Activated effector memory CD4-positive, alpha-beta T cell treated with Interleukin-2 at 50 U/mL for 16 hours (primary cell): ENCODE measurements at places on chromosomes 2 and 18.
A peak's percentile ranks its signal among the peaks of the same experiment; 100 is the strongest.

- no peak for DNase-seq
These were observed 188.7 kb upstream of the COL3A1 start for GRCh38 chr2:188785490-188785889.

- no peak for DNase-seq
These were observed 2.1 kb upstream of the TMEM131 start for GRCh38 chr2:97997784-97998392.

- DNase-seq = no peak
These were observed 73.1 kb downstream of the DNAH7 start for GRCh38 chr2:195995499-195995898.

DNA sequence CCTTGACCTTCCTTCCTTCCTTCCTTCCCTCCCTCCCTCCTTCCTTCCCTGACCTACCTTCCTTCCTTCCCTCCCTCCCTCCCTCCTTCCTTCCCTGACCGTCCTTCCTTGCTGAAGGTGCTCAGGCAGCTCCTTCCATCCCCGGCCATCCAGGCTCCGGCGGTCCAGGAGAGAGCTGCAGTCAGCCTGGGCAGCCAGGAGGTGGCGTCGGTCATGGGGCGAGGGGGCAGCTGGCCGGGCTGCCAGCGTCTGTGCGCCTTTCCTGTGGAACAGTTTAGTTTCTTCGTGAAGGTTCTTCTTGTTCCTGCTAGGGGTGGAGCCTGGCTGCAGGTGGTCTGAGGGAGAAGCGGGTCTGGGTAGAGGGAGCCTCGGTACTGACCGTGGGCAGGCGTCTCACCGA lies 15.7 kb downstream of the GPR35 start:
- DNase-seq = no peak

GRCh38 chr2:165827921-165828276 lies 33.9 kb upstream of the GALNT3 start:
- DNase-seq = no peak

DNA sequence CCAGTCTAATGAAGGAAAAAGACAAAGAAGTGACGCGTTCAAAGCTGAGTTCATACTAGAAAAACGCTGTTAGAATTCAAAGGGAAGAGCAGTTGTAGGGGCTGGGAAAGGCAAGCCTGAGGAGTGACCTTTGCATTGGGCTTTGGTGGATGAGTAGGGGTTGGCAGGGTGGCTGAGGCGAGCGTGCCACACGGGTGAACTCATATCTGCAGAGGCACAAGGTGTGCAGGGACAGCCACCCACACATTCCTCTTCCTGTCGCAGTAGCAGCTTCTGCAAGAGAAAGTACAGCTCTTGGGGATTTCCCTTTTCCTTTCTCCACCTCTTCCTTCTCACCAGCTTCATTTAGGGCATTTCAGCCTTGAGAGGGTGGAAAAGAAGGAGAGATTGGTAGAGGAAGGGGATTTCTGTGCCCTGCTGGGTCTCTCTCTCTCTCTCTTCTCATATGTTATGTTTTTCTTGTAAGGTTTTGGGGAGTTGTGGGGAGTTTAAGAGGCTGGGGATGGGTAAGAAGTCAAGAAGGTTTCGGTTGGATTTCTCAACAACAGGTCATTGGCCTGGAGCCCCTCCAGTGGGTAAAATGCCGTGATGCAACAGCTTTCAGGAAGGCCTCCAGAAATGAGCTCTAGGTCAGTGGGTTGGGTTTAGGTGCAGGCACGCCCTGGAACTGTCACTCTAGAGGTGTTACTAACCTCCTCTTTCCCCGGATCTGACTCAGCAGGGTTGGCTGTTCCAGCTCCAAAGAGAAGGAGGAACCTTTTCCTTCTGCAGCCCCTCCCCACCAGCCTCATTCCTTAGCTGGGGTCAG lies 40.1 kb downstream of the ODC1 start:
- DNase-seq = peak; percentile 50

- no peak for DNase-seq
These were observed 47.1 kb downstream of the HS1BP3 start for GRCh38 chr2:20603791-20604190.

DNA sequence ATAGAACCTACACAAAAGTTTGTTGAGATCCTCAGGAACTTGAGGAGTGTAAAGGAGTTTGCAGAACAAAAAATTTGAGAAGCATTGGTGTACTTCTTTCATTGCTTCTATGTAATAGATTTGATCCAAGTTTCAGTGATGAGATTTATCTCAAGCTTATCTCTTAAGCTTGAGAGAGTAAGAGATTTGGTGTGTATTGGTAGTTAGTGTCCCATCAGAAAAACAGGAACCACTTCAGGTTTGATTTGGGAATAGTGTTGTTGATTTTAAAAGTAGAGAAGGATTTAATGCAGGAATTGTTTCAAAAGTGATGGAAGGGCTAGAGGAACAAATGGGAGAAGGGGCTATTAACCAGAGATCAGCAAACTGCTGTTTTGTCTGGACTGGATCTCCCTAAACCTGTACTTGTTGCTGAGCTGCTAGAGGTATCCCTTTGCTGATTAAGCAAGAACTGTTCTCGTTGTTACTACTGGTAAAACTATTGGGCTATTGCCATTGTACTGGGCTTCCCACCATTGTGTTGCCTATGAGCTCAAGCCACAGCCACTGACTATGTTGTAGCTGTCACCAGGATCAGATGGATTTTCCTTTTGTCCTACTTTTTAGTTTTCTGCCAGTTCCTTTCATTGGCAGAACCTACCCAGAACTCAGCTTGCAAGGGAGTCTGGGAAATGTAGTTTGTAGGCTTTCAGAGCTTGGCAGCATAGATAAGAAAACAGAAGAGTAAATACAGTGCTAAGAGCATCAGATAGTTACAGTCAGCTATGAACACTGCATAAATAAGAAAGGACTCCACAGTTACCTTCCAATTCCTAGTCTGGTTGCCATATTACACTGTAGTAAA lies 39.3 kb downstream of the RAB10 start:
- DNase-seq = no peak

- no peak for DNase-seq
These were observed 70.6 kb upstream of the FOSL2 start for GRCh38 chr2:28322051-28322450.

DNA sequence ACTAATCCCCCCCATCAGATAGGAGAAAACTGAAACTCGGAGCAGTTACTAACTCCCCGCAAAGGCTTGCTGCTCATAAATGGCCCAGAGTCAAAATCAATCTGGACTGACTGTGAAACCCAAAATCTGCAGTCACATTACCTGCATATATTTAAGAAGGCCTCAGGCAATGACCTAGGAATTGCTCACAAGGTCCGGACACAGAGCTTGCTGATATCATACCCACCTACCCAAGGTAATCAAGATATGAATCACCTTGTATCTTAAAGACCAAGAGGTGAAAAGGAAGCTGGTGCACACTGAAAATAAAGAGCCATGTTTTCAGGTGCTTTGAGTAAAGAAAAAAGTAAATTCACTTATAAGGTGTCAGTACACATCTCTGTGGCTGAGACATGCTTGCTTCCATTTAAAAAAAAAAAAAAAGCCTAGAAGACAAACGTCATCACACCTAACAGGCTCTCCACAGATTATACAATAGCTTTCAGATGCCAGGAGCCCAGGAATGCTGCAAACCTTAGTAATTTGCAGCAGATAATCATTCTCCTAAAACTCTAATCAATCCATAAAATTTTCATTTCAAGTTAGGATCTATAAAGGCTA lies 195.4 kb downstream of the ZEB2 start:
- no peak for DNase-seq

DNA sequence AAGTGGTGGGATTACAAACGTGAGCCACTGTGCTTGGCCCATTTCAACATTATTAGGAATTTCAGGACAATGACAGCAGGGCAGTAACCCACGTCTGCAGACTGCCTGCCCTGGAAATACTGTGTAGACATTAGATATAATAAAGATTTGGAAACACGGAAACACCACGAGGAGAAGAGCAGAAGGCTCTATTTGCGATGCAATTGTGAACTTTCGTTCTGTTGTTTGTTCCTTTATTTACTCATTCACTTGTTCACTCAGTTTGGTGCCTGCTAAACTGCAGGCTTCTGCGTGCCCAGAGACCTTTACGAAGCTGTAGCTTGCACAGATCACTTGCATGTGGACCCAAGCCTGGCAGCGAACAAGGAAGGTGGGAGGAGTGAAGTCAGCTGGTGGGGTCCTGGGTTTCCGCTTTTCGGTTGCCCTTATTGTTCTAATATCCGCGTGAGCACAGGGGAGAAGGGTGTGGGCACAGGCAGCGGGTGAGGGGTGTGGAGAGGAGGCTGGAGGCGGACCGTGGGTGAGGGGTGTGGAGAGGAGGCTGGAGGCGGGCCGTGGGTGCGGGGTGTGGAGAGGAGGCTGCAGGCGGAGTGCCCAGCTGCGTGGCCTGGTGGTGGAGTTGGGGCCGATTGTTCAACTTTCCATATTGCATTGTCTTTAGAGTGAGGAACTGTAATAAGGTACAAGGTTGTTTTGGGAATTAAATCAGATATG lies 3.4 kb downstream of the COLEC11 start:
- no peak for DNase-seq

DNA sequence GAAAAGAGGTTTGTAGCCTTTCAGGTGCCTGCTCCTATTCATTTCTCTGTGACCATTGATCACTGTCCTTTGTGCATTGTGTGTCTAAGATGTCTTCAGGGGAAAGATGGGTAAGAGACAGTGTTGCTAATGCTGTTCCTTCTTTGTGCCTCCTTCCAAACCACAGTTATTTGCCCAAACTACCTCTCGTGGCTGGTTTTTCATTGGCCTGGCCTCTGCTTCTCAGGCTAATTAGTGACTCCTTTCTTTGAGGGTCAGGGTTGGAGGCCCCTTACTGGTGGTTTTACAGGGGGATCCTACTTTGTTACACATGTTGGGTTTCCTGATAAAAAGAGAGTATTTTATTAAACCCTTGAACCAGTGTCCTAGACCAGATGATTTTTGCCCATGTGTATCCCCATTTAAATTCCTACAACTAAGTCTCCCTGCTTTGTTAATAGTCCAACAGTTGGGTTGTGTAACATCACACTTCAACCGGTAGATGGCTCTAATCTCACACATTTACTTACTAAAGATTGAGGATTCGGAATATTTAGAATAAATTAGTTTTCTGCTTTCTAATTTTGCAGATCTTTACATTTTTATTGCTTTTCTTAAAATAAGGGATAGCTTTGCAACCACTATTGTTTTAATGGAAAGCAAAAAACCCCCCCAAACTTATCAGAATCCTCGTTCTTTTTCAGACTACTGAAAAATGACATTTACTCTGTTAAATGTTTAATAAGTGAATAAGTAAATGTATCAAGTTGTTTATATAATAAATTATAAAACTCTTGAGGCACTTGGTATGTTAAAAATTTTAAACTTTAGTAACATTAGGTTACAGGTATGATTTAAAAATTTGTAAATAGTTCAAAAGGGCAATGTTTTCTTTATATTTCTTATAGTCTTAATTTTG lies 2.4 kb downstream of the MARS2 start:
- DNase-seq = no peak

GRCh38 chr2:172735582-172736423 lies at the start of gene RAPGEF4:
Gene RAPGEF4 (plus strand): TSS chr2:172735845. CDS start chr2:172735984, 139 bp downstream.
- DNase-seq = no peak

- DNase-seq = no peak
These were observed 104.3 kb downstream of the VWC2L start for GRCh38 chr2:214515111-214515510.

GRCh38 chr2:41267929-41268659 lies 779.7 kb upstream of the PKDCC start:
- no peak for DNase-seq

DNA sequence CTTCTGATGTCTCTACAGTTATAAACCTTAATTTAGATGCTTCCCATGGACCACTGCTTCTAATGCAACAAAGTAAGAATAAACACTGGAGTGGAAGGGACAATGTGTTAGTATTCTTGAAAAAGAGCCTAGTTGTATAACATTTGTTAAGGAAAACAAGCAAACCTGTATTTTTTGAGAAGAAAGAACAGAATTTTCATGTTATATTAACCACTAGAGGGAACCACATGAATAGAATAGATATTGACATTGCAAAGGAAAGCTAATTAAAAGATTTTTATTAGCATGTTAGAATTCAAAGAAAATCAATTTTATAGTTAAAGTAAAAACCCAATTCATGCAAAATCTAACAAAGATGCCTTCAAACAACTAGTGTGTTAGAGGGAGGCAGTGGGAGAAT lies 151.2 kb upstream of the BARD1 start:
- no peak for DNase-seq

DNA sequence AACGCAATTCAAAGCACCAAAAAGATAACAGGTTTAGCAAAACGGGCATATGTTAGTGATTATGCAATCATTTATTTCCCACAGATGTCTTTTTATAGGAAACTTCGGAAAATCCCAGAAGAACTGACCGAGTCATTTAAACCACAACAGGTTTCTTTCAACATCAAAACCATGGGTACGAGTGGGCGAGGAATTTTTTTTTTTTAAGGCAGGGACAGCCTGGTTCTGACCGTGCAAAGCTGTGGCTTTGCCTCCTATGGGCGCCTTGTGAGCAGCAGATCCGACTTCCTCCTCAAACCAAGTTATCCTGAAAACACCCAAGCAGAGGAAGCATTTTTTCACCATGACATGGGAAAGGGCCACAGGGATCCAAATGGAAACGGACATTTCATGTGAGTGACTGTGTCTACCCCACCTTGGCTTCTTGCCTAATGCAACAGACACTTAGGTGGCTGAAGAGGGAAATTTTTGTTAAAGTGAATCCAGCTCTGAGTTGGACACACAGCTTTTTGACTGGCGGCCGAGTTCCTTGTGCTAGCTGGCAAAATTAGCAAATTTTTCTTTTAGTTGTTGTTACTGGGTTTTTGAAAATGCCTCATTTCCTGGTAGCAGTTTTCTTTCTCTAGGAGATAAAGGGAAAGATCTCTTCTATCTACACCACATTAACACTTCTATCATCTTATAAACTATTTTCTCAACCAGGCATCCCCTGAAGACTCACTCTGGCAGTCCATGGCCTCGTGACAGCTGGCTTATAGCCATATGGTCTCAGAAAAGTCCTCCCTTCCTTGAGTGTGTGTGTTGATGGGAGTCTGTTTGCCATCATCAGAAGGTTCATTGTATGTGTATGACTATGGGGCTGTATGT lies 487.4 kb upstream of the ZEB2 start:
- DNase-seq = no peak

- DNase-seq = peak; percentile 55
These were observed 43.1 kb downstream of the MAP3K19 start for GRCh38 chr2:135004005-135004746.

DNA sequence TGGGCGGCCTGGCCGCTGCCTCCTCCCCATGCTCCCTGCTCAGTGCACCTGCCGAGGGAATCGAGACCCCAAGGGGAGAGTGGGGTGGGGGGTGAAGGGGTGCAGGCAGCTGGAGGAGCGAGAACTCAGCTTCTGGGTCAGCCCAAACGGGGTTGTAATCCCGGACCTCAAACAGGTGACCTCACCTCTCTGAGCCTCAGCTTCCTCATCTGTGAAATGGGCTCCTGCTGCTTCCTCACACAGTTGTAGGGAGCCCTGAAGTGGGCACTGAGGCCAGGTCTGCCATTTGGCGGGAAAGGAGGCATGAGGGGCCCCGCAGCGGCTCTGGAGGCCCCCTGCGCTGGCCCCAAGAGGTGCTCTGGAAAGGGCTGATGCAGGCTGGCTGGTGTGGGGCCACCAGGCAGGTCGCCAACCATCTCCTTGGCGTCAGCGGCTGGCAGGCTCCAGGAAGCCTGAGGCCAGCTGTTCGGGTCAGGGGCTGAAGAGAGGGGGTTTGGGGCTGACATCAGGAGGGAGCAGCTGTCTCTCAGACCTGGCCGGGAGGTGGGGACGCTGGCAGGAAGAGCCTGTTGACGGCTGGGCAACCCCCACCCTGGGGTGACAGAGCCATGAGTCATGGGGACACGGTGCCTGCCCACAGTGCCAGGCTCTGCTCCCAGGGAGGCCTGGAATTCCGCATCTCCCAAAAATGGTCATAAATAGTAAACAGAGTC lies 4.9 kb downstream of the KLHL30 start:
- DNase-seq = no peak
